ENCODE measurements at places on chromosomes 5 and 9.

GRCh38 chr5:65101632-65102100, 332.9 kb downstream of the CWC27 start:
- DNase-seq: no peak

- no peak for DNase-seq
These were observed 78.2 kb downstream of the GCNT1 start for GRCh38 chr9:76537150-76537646.

- no peak for DNase-seq
These were observed 5.8 kb downstream of the TMEM268 start for GRCh38 chr9:114616684-114617520.

GRCh38 chr9:110160685-110161084, 47.3 kb downstream of the C9orf152 start:
- no peak for DNase-seq

DNA sequence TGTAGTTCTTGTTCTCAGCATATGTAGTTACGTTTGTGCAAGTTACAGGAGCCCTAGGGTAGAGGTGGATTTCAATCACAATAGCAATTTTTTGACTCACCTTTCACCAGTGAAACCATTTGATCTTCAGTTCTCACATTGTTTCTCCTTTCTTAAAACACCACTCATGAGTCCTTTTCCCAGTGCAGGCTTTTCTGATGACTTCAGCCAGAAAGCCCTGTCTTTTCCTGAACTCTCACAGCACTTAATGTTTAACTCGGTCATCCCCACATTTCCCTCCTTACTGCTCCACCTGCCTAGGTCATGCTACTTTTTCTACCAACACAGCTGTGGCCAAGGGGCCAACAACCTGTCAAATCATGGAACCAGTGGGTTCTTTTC, 37.9 kb downstream of the ARHGEF28 start:
- DNase-seq: no peak

DNA sequence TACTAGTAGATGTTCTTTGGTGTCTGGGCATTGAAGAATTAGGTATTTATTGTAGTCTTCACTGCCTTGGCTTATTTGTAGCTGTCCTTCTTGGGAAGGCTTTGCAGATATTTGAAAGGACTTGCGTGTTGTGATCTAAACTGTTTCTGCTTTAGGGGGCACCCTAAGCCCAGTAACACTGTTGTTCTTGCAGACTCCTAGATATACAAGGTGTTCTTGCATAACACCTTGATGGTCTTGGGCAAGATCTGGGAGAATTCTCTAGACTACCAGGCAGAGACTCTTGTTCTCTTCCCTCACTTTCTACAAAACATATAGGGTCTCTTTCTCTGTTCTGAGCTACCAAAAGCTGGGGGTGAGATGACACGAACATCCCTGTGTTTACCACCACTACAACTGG, 179.1 kb downstream of the FAM170A start:
- no peak for DNase-seq

GRCh38 chr5:176887252-176887849, 11.8 kb downstream of the HK3 start:
- DNase-seq: no peak

DNA sequence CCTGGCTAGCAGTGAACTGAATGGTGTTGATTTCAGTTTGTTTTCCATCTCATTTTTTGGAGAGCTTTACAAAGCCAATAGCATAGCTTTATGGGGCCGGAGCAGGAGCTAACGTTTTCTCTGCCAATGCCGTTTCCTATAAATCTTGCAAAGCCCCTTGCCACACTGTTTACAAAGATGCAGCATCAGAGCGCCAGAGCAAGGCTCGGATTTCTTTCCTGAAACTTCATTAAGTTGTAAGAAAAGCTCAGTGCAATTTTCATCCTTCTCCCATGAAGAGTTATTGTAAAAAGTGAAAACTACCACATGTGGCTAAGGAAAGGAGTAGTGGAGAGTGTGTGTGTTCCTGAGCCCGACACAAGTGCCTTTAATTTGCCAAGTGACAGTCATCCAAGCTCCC, 178.2 kb upstream of the GDNF start:
- no peak for DNase-seq

Data from NCI-H1105 (cell line).